ENCODE measurements at places on chromosomes 3 and 15. TPM values are rescaled to one million over a fixed set of nuclear protein-coding genes. Genes with fewer than 3 reads are reported as not detected.

PDE12 gene
- total RNA-seq, result 23.3 TPM

C3orf49 gene
- total RNA-seq, result not detected

PLS1 gene
- 7.0 TPM for total RNA-seq

CCRL2 gene
- total RNA-seq, result 0.09 TPM

PRKAR2A gene
- 35.3 TPM for total RNA-seq

ABHD17C gene
- total RNA-seq, result 13.6 TPM

DZIP3 gene
- total RNA-seq, result 22.2 TPM

WDR93 gene
- total RNA-seq, result 0.18 TPM

MAP6D1 gene
- total RNA-seq, result 17.3 TPM

EAF1 gene
- total RNA-seq, result 25.5 TPM

IQCB1 gene
- total RNA-seq, result 16.2 TPM

CHRM5 gene
- total RNA-seq, result not detected

PCLAF gene
- 4.8 TPM for total RNA-seq

CYP1A2 gene
- 0.46 TPM for total RNA-seq

SAMMSON gene
- total RNA-seq, result 2.8 TPM

ANKRD63 gene
- not detected for total RNA-seq

FAM227B gene
- 12.9 TPM for total RNA-seq

LRRC31 gene
- total RNA-seq, result 0.91 TPM

SERPINI2 gene
- total RNA-seq, result 3.1 TPM

TOP2B gene
- 109 TPM for total RNA-seq

GALNT15 gene
- total RNA-seq, result 7.6 TPM

PCYT1A gene
- 41.8 TPM for total RNA-seq

PLA2G4D gene
- total RNA-seq, result 2.1 TPM

PAQR9 gene
- total RNA-seq, result not detected

TTC21A gene
- total RNA-seq, result 9.0 TPM

ZNF80 gene
- total RNA-seq, result not detected

PPP2R3A gene
- 25.9 TPM for total RNA-seq

MAP2K5 gene
- 10.7 TPM for total RNA-seq

BLM gene
- 4.9 TPM for total RNA-seq
